ENCODE measurements at places on chromosomes 1 and 21.

GRCh38 chr1:119159111-119159510, 18.7 kb upstream of the WARS2 start:
- no peak for DNase-seq

- DNase-seq: no peak
These were observed 66.6 kb downstream of the HMGB4 start for GRCh38 chr1:33930346-33931110.

- DNase-seq: no peak
These were observed 3.0 kb downstream of the ARHGAP30 start for GRCh38 chr1:161066694-161067093.

- DNase-seq: no peak
These were observed 209.8 kb upstream of the PRMT6 start for GRCh38 chr1:106846656-106847055.

DNA sequence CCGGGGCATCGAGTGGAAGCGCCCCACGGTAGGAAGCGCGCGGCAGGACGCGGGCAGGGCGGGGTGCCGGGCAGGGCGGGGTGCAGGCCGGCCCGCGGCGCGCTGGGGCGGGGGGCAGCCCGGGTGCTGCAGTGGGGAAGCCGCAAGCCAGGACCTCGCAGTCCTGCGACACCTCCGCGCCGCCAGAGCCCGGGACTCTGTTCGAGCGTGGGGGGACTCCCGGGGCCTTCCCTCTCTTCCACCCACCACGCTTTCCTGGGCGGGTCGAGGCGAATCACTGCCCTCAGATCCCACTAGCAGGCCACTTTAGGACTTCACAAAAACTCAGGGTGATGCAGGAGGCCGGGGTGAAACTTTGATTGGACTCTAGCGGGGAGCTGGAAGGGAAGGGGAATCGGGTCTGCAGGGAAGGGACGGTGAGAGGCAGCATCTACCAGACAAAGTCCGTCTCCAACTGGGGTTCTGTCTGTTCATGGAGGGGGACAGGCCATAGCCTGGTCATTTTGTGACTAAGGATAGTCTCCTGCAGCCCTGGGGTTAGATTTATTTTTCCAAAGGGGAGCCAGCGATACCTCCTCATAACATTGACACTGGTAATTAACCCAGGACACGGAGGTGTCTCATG, 623 bp downstream of the CAPN2 start:
- no peak for DNase-seq

DNA sequence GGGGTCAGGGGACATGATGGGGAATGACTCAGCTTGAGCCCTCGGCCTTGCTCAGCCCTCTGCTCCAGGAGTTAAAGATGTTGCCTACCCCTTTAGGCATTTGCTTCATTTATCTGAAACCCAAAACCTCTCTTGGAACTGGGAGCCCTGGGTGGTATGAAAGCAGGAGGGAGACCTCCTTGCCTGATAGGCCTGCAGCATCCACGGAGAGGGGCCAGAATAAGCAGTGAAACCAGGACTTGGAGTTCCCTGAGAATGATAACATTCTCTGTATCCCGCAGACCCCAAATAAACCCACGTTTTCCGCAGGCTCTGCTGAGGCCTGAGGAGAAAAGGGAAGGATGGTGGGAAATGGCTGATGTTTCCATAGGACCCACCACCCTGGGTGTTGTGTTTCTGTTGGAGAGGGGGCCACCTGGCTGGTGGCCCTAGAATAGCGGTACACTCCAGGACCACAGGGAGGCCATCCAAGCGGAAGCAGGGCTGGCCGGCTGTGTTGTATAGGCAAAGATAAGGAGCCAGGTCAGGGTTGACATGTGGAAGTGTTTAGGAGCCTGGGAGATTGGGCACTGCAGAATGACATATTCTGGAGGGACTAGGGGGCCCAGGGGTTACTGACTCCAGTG, 77.4 kb downstream of the FOXD2 start:
- DNase-seq: no peak

DNA sequence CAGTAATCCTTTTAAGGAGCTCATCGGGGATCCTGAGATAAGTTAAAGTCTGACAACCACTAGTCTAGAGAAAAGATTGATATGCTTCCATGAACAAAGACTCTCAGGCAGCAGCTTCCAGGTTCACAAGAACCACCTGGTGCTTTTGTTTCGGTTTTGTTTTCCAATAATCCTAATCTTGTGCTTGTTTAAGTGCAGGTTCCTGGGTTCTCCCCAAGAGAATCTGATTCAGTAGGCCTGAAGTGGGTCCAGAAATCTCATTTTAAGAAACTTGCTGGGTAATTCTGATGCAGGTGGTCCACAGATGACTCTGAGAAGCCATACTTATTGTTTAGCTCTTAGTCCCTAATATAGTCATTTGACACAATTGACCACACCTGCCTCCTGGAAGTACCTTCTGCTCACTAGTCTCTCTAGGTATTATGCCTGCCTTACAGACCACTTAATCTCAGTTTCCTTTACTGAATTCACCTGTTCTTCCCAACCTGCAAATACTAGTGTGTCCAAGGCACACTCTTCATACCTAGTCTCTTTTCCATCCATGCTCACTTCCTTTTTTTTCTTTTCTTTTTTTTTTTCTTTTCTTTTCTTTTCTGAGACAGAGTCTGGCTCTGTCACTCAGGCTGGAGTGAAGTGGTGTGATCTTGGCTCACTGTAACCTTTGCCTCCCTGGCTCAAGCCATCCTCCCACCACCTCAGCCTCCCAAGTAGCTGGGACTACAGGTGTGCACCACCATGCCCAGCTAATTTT, 20.5 kb upstream of the FRRS1 start:
- no peak for DNase-seq

DNA sequence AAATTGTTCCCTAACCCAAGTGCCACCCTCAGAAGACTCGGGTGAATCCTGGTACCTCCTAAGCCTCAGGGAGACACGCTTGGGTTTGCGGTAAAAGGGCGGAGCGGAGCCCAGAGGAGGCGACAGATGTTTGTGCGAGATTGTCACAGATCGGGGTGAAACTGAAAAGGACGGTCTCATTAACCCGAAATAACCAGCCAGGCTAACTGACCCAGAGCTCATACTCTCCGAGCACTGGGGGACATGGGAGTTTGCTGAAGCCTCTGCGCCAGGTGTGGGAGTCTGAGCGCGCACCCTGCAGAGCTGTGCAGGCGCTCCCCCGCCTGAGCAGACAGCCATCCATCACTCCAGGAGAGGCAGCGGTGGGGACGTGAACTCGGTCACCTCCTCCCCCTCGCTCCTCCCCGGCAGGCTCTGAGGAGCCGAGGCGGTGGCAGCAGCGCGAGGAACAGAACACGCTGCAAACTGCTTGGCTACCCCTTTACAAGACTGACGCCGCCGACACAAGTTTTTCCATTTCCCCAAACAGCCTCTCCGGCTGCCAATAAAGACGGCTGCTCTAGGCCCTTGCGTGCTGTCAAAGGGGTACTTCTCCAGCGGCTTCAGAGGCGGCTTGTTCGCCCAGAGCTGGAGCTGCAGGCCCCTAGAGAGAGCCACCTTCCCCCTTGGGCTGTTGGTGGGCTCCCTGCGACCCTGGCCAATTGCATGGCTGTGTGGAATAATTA, 43.5 kb downstream of the RRAGC start:
- peak; percentile 39 for DNase-seq

GRCh38 chr1:59178339-59179187, 118.3 kb upstream of the FGGY start:
- no peak for DNase-seq

GRCh38 chr1:177023726-177024125, 140.8 kb downstream of the ASTN1 start:
- no peak for DNase-seq

DNA sequence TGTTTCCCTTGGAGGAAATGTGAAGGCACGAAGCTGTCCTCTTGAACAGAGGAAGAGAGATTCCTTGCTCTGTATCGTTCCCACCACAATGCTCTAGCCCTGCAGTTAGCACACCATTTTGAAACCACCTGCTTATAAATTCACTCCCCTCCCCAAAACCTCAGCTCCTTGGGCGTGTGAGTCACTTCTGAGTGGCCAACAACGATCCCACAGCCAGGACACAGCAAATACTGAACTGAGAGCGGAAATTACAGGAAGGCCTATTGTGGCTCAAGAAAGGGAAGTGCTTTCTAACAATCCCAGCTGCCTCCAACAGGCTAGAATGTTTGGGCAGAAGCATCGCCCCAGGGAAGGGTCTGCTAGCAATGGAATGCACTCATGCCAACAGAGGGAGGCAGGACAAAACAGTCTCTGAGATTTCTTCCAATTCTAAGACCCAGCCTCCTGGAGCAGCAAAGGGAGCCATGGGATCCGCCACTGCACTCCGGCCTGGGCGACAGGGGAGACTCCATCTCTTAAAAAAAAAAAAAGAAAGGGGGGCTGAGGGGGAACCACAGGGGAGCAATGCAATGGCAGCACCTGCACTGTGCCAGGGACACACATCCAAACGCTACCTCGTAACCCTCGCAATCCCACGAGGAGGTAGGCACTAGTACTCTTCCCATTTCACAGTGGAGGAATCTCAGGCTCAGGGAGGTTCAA, 1.9 kb downstream of the TMEM53 start:
- no peak for DNase-seq

- DNase-seq: no peak
These were observed 21.9 kb downstream of the SYT2 start for GRCh38 chr1:202688401-202688800.

DNA sequence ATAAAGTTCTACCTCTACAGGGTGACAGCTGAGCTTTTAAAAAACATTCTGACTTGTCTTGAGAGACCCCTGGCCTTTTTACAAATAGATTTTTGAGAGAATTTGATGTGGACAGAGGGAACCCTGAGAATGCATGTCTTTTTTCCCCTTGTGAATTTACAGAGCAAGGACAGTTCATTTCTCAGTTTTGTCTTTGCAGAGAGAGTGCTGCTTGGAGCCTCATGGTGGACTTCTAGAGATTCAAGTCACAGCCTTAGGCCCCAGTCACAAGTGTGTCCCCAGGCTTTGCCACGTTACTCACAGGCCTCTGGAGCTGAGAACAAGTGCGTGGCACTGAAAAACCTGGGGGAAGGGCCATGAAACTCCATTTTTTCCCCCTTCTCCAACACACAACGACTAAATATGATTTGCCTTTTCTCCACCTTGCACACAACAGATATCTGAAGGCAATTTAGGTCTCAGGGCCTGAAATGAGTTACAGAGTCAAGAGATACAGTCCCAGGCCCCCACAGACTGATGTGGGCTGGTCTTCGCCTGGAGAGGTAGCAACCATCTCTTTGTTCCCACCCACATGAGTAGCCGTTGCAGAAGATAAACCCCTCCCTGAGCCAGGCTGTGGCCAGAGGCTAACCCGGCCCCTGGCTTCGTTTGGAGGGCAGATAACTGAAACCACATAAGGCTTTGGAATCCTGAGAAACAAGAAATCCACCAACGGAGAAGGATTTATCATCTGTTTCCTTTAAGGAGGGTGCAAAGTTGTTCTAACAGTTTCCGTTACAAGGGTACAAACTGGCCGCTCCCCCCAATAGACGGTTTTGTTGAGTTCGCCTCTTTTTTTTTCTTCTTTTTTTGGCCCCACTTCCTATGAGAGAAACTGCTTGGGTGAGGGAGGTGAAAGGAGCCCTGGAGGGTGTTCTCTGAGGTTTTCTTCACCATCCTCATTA, 1.0 kb upstream of the PIGV start:
- no peak for DNase-seq

DNA sequence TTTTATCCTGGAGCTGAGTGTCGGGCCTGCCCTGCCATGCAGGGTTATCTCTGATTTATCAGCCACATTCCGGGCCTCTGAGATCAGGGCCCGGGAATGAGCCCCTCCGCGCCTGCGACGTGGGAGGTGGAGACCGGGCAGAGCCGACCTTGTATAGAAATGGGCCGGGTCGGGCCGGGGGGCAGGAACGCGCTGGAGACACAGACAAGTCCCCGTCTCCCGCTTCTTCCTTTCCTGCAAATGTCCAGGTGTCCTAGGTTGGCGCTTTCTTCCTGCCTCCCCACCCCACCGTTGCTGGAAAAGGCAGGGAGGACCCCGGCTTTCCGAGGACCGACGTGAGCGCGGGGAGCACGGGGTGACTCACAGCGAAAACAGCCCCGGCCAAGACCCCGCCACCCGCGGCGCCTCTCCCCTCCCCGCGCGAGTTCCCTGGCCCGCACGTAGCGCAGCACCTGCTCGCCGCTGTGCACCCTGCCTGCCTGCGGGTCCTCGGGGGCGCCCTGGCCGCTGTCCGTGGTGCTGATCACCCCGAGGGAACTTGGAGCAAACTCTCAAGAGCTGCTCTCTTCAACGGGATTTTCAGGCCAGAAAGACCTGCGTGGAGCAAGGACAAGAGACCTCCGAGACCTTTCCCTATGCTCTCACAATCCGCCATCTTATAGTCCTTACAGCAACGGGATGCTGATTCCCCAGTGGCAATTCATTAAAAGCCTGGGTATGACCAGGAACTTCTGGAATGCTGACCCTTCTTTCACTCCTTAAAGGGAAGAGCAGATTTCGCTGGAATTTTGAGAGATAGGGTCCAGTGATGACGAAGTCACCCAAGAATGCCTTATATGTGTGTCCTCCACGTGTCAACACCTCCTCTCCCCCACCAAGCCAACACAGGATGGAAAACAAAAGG, 475 bp upstream of the NPPB start:
- DNase-seq: no peak

GRCh38 chr1:111161843-111162487, 21.9 kb downstream of the CEPT1 start:
- DNase-seq: peak; percentile 71

GRCh38 chr1:210726621-210727020, 397.9 kb downstream of the HHAT start:
- DNase-seq: no peak

GRCh38 chr1:30637183-30637980, 86.0 kb downstream of the MATN1 start:
- DNase-seq: no peak

DNA sequence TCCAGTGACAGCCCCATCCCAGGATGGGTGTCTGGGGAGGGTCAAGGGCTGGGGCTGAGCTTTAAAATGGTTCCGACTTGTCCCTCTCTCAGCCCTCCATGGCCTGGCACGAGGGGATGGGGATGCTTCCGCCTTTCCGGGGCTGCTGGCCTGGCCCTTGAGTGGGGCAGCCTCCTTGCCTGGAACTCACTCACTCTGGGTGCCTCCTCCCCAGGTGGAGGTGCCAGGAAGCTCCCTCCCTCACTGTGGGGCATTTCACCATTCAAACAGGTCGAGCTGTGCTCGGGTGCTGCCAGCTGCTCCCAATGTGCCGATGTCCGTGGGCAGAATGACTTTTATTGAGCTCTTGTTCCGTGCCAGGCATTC, 24.2 kb downstream of the PCSK9 start:
- DNase-seq: no peak

- DNase-seq: peak; percentile 2
These were observed 1034.1 kb upstream of the PRMT6 start for GRCh38 chr1:106022312-106022902.

GRCh38 chr1:168287237-168287664, 6.6 kb downstream of the TBX19 start:
- DNase-seq: no peak

DNA sequence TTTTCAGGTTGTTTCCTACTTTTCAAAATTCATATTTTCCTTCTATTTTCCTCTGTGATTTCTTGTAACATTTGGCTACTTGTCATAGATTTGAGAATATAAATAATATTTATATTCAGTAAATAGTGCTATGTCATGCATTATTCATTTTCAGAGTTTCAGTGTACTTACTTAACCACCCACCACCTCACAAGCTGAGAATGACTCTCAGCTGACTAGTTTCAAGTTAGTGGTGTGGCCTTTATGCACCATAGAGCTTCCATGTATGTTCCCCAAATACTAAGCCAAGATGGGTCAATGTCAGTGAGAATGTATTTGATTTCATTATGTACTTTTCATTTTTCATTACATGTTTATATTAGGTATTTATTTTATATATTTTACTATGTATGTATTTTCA, 56.9 kb upstream of the RGS1 start:
- DNase-seq: no peak
